ENCODE measurements at places on chromosomes 7 and 10.

- DNase-seq: no peak
Measured at GRCh38 chr7:114959931-114960330, 38.0 kb downstream of the MDFIC start.

GRCh38 chr7:93728292-93728691 is 153.8 kb upstream of the CALCR start:
- no peak for DNase-seq

DNA sequence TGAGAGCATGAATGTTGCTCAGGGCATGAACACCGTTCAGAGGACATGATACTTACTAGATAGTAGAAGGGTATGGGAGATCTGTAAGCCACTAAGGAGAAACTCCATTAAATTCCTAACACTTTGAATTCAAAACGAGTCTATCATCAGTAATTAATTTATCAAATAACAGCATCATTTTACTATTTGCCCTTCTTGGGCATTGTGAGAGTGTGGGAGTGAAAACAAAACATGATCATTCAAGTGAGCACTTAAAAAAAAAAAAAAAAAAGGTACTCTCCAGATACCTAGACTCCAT is 20.5 kb upstream of the ASB15 start:
- DNase-seq: no peak

DNA sequence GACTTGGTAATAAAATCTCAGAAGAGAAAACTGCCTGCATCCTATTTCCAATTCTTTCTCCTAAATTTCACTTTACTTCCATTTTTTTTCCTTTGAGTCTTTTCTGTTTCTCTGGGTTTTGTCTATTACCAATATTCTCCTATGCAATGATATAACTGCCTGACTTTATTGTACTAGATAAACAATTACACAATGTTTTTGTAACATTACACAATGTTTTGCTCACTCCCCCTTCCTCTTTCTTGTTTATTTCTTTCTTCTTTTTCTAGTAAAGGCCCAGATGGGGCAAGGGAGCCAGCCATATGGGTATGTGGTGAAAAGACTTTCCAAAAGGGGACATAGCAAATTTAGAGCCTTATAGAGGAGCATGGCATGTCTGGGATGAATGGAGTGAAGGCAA is 278.7 kb upstream of the PHYHIPL start:
- no peak for DNase-seq

GRCh38 chr10:97736902-97737769 is at the start of gene ZFYVE27:
Gene ZFYVE27, plus strand, starts transcription at chr10:97737128. Its CDS starts 1,350 bp downstream, at chr10:97738478.
- peak; percentile 37 for DNase-seq

GRCh38 chr10:88642963-88643362 is 21.3 kb upstream of the LIPF start:
- no peak for DNase-seq

- no peak for DNase-seq
Measured at GRCh38 chr7:87369216-87369615, 23.8 kb downstream of the CROT start.

DNA sequence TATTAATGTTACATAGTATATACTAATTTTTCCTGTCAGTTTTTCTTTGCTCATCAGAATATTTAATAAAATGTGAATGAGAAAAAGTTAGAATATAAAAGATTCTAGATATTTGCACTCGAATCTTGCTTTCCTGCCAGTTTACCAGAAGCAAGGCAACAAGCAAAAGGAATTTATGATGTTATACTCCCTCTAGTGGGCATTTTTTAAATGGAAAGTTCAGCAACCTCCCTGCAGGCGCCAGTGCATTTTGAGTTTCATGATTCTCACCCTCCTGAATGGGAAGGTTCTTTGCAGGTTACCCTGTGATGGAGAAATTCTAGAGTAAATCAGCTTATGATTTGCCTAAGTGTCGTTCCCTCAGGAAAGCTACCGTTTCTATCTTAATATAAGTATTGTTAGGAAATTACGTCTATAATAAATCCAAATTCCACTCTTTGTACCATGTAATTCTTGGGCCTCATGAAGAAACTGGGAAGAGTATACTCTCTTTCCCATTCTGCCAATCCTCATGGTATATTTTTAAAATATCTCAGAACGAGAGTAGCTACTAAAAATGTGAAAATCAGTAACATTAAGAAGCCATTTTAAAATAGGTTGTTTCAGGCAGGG is 350.0 kb downstream of the CRPPA start:
- peak; percentile 37 for DNase-seq

- no peak for DNase-seq
Measured at GRCh38 chr7:105402221-105403095, 13.7 kb upstream of the SRPK2 start.

DNA sequence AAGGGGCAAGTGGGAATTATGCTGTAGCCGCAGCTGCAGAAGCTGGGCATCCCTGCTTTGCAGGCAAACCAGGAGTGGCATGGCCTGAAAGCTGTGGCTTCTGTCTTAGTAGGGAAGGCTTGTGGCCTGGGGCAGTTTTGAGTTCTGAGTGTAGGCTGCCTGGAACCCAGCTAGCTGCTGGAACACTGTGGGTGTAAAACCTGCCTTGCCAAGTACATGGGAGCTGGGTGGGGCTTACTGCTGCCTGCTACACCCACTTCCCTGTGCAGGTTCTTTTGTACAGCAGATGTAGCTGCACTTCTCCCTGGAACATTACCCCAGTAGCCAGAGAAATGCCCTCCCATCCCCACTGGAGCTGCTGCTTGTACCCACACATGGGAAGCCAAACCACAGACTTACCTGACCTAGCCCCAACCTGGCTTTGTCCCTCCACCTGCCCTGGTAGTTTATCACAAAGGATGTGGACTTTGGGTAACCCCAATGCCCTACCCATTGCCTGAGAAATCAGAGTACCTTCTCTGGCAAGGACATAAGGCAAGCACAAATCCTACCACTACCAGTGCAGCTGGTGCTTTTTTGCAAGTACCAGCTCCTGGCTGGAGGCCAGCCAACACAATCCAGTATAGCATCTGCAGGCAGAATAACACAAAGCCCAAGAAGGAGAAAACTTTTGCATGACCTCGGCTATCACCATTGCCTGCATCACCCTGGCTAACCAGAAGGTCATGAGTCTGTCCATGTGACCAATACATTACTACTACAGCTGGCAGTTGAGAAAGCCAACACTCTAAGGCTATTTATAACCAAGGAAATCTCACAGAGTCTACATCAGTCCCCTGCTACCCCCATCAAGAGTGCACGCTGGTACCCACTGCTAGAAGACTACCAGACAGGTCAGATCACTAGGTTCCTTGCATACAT is 26.5 kb upstream of the PPP1R3A start:
- DNase-seq: no peak

- DNase-seq: no peak
Measured at GRCh38 chr7:132388688-132389087, 187.6 kb downstream of the PLXNA4 start.

DNA sequence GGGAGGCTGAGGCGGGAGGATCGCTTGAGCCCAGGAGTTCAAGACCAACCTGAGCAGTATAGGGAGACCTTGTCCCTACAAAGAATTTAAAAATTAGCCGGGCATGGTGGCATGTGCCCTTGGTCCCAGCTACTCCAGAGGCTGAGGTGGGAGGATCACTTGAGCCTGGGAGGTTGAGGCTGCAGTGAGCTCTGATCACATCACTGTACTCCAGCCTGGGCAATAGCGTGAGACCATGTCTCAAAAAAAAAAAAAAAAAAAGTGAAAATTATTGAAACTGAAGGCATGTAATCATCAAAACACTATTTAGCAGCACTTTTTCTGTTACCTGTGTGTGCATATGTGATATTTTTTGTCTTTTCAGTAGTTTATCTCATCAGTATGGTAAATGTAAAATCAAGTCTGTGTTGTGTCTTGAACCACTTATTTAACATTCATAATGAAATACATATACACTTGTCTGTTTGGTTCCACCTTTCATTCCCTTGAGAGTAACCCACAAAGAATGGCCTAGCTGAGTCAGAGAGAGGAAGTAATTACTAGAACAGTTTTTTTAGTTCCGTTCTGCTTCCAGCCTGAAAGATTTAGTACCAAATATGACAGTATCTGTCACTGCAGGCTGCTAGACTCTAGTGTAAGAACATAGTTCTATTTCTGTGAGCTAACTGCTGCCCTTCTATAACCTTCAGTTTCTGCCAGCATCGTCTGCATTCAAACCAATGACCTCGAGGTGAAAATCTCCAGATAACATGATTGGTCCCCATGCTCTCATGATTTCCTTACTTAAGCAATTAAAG is 68.6 kb downstream of the MMRN2 start:
- DNase-seq: no peak

- no peak for DNase-seq
Measured at GRCh38 chr10:52659085-52659484, 113.5 kb downstream of the MBL2 start.

- DNase-seq: no peak
Measured at GRCh38 chr10:81036257-81036656, 498.6 kb downstream of the SH2D4B start.

All from NCI-H1417 treated with DMSO at 0.1 percent for 48 hours (cell line).